ENCODE measurements at places on chromosomes 4 and X.

DNA sequence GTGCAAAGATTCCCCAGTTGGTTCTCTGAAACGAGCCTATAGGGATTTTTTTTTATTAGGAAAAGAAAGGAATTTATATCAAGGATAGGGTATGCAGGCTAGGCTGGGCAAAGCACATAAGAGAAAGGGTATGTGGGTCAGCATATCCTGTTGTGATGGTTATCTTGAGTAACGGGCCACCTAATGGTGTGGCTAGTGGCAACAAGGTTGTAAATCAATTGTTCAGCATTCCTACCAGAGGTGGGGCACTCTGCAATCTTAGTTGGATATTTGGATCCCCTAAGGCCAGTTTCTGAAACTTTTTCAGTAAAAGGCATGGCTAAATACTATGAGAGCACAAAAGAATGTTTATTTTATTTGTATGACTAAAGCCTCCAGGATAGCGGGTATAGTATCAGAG is 42.7 kb downstream of the DCAF12L1 start:
- no peak for DNase-seq

GRCh38 chr4:59457576-59457975 is 1742.5 kb upstream of the ADGRL3 start:
- no peak for DNase-seq

GRCh38 chr4:36601864-36602495 is 320.6 kb downstream of the DTHD1 start:
- DNase-seq: no peak

DNA sequence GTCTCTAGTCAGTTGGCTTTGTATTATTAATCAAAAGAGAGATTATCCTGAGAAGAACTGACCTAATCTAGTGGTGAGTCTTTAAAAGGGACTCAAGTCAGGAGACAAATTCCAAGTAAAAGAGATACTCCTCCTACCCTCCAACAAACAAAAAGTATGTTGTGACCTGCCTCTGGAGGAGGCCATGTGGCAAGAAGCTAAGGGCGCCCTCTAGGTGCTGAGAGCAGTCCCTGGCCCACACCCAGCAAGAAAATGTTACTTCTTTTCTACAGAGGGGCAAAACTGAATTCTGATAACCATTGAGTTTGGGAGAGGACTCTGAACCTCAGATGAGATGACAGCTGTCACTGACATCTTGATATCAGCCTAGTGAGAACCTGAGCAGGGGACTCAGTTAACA is 953.6 kb upstream of the AGA start:
- no peak for DNase-seq

- DNase-seq: no peak
Measured at GRCh38 chrX:17160975-17161374, 214.0 kb upstream of the NHS start.

GRCh38 chrX:20461576-20461975 is 194.9 kb upstream of the RPS6KA3 start:
- no peak for DNase-seq

GRCh38 chr4:178696515-178696914 is 1254.3 kb upstream of the AGA start:
- no peak for DNase-seq

GRCh38 chrX:51759055-51759839 is 16.0 kb downstream of the GSPT2 start:
- no peak for DNase-seq
